ENCODE measurements at places on chromosomes 12 and 14.
A peak's percentile ranks its signal among the peaks of the same experiment; 100 is the strongest.

GRCh38 chr14:61927060-61927459, 164.8 kb downstream of the SNAPC1 start:
- no peak for DNase-seq

- peak; percentile 98 for DNase-seq
Measured at GRCh38 chr14:24160850-24161804, at the start of gene IRF9. Gene IRF9, plus strand, starts transcription at chr14:24161265. Its CDS starts 880 bp downstream, at chr14:24162145.

- DNase-seq = no peak
Measured at GRCh38 chr12:58920961-58921861, 907 bp upstream of the LRIG3 start.

GRCh38 chr14:77124345-77125280, 17.0 kb downstream of the ZDHHC22 start:
- peak; percentile 34 for DNase-seq

DNA sequence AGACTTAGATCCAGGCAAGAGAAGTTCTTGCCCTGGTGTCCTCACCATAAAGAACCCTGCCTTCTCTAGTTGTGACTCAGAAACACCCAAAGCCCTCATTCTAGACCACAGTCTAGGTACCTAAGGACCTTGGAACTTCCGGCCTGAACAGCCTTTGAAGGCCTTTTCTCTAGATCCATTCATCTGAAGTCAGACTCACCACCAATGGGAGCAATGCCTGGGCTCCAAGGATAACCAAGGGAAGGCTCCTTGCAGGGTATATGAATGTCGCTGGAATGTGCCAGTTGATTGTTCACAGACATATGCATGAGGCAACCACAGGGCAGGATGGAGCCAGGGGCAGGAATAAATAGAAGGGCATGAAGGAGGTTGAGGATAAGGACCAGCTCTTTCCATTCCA, 86.3 kb downstream of the PLCZ1 start:
- no peak for DNase-seq

- no peak for DNase-seq
Measured at GRCh38 chr14:105605464-105606304, 79.3 kb downstream of the TMEM121 start.

DNA sequence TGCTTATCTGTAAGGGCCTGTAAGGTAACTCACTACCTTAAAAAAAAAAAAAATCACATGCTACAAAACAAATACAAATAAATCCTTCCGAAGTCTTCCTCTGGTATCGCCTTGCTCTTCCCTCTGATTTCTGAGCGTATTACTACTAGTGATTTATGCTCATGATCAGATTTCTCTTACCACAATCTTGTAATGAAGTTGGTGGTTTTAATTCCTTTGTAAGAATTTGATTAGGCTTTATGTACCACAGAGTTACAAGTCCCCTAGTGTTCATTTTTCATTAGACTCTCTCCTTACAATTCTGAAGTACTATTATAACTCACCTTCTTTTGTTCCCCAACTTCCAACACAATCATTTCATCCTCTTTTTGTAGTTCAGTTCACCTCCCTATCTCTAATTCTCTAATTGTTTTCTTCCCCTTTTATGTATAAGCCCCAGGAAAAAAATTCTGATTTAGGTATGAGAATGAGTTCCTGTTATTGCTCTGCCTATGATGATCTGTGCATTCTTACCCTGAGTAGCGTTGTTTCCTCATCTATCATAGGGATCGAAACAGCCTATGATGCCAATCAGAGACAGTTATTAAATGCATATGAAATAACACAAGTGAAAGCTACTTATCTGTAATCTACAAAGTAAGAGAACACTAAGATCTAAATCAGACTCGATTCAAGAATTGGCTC, 81.5 kb downstream of the EPS8 start:
- no peak for DNase-seq

DNA sequence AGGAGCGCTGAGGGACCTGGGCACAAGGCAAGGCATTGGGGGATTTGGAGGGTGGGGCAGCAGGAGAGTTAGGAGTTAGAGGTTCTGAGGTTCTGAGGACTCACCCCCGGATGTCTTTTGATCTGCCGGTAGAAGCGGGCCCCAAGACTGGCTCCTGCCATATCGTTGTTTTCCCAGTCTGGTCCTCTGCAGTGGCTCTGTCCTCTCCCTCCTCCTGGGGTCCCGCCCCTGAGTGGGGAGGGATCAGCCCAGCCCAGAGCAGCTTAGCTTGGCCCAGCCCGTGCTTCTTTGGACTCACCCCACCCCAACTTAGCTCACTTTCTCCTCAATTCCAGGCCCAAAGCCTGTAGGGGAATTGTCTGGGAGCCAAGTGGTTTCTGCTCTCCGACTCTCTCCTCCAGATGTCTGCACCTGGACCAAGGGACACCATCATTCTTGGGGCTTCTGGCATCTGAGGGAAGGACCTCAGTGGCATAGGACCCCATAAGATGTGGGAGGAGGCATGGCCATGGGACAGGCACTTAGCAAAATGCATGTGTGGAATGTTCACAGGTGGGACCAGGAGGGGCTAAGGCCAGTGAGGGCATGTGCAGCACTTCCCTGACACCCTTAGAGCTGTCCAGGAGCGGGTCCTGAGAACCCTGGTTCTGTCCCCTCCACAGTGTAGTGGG, 7.5 kb downstream of the SHMT2 start:
- no peak for DNase-seq

GRCh38 chr14:104140463-104141331, 2.3 kb downstream of the KIF26A start:
- no peak for DNase-seq

DNA sequence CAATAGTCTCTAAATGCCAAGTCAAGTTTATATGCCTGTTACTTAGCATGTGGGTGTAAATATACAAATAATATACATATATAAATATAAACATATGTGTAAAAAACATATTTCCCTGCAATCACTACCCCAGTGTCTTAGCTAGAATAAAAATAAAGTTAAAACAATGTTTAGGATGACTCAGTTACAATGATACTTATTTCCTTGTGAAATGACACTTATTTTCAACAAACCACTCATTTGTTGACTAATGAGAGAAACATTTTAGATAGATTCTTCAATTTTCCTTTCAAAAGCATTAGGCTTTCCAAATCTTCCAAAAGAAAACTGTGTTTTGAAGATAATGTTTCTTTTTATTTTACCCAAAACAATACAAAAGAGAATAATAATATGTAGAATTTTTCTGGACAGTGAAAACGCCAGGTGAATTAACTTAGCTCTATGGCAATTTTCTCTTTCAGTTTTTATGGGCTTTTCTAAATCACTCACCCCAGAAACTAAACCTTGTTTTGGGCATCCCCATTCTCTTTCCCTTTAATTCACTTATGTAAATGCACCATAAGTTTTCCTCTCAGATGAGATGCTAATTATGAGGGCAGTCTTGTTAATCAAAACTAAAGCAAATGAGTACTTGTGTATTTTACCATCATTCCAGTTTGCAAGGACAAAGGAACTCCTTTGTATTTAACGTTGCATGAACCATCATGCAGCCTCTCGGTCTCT, 465.9 kb downstream of the BCAT1 start:
- no peak for DNase-seq

- DNase-seq = no peak
Measured at GRCh38 chr12:91804533-91804932, 341.1 kb downstream of the BTG1 start.

DNA sequence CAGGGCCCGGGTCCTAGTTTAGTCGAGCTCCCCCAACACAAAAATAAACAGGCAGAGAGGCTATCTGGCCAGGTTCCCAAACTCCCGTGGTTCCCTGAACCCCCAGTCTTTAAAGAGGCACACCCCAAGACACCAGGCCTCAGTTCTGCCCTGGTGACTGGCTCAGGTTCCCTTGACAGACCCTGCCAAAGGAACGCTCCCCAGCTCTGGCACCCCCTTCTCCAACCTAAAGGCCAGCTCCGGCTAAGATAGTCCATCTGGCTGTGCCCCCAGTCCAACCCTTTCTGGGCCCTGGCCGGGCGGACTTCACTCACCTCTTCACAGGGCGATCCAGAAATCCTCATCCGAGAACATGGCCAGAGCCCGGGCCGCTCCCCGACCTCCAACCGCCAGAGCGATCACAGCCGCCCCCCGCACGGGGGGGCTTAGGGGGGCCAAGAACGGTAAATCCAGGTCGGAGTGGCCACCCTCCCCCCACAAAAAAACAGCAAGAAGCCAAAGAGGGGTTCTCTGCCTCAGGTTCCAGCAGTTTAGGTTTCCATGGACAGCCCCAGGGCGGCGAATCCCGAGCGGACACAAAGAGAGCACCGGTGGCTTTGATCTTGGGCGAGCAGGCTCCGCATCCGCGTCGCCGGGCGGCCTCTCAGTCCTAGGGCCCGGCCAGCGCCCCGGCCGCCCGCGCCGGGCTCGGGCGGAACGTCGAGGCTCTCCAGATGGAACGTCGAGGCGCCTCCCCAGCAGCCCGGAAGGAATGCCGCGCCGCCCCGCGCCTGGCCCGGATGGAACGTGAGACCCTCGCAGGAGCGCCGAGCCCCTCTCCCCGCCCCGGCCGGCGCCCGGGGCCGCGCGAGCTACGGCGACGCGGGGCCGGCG, 1.1 kb downstream of the KMT2D start:
- DNase-seq = no peak

- no peak for DNase-seq
Measured at GRCh38 chr12:97713270-97713669, 250.7 kb downstream of the RMST start.

DNA sequence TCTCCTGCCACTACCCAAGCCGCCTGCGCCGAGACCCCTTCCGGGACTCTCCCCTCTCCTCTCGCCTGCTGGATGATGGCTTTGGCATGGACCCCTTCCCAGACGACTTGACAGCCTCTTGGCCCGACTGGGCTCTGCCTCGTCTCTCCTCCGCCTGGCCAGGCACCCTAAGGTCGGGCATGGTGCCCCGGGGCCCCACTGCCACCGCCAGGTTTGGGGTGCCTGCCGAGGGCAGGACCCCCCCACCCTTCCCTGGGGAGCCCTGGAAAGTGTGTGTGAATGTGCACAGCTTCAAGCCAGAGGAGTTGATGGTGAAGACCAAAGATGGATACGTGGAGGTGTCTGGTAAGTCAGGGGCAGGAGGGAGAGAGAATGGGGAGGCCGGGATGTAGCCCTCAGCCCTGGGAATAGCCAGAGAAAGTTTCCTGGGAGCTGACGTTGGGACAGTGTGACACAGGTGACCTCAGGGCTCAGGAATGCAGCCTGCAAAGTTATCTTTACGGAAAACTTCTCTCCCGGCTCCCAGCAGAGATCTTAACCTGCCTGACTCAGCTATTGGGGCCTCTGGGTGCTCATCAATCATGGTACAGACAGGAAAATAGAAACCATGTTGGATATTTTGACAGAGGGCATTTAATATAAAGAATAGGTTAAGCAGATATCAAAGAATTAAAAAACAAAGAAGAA, 747 bp downstream of the HSPB8 start:
- no peak for DNase-seq

DNA sequence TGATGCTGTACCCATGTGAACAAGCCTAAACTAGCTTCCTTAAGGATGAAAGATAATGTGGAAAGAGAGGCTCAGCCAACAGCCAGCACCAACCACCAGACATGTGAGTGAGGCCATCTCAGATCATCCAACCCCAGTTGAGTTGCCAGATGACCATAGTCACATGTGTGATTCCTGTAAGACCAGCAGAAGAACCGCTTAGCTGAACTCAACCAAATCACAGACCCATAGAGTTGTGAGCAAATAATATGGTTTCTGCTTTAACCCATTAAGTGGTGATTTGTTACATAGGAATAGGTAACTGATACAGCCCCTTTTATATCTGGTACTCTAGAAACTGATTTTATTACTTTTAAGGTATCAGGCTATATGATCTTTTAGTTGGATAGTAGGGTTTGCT, 17.6 kb upstream of the ELK3 start:
- no peak for DNase-seq

- DNase-seq = no peak
Measured at GRCh38 chr14:91405241-91405721, 12.3 kb downstream of the CCDC88C start.

DNA sequence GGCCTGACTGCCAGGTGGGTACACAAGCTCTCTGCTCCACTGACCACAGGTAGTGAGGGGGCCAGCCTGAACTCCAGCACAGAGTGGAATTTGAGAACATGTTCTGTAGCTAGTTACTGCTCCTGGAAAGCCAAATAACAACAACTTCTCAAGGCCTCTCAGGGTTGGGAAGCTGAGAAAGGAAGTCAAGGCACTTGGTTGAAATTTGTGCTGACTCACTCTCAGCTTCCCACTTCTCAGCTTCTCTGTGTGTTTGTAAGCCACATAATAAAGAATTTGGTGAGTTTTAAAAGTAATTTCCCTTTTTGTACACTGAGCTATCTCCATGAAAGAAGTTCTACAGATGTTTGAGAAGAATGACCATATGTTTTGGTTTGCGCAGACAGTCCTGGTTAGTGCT, 234.9 kb downstream of the KTN1 start:
- DNase-seq = no peak

DNA sequence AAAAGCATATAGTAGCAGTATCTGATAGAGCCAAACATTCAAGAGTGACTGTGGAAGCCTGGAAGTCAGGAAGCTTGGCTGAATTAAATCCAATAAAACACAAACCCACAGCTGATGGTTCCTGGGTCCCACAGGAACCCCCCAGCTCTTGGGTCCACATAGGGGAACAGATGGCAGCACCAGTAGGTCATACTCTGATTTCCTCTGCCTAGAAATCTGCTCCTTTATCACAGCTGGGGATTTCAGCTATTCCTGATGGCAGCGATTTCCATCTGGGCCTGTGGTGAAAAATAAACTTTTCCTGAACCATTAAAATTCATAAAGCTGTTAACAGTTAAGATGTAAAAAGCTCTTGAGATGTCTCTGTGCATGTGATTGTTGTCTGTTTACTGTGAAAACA, 202.0 kb upstream of the FRMD6 start:
- no peak for DNase-seq

DNA sequence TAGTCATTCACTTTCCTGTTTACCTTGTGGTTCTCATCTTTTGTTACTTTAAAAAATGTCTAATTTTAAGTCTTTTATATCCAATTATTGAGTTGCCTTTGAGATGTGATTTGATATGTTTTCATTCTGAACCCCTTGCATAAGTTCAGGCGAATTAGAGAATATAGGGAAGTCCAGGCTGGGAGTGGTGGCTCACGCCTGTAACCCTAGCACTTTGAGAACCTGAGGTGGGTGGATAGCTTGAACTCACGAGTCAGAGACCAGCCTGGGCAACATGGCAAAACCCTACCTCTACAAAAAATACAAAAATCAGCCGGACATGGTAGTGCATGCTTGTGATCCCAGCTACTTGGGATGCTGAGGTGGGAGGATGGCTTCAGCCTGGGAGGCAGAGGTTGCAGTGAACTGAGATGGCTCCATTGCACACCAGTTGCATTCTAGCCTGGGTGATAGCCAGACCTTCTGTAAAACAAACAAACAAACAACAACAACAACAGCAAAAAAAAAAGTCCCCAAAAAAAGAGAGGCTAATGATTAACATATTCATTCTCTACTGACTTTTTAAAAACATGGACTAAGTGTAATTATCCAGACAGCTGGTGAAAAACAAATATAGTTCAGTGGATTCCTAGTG, 451.1 kb upstream of the RGS6 start:
- no peak for DNase-seq
